KG1 (cell line): ENCODE measurements at places on chromosomes 12 and 14.

DNA sequence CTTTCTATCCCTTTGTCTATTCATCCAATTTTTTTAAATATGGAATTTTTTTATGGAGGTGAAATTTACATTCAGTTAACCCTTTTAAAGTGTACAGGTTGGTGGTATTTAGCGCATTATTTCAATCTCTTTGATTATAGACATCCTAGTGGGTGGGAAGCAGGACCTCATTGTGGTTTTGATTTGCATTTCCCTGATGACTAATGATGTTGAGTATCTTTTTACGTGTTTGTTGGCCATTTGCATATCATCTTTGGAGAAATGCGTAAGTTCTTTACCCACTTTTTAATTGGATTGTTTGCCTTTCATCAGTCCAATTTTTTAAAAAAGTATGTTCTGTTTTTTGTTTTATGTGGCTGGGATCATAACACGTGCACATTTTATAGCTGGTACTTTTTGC is 20.8 kb downstream of the PAPLN start:
- no peak for DNase-seq

DNA sequence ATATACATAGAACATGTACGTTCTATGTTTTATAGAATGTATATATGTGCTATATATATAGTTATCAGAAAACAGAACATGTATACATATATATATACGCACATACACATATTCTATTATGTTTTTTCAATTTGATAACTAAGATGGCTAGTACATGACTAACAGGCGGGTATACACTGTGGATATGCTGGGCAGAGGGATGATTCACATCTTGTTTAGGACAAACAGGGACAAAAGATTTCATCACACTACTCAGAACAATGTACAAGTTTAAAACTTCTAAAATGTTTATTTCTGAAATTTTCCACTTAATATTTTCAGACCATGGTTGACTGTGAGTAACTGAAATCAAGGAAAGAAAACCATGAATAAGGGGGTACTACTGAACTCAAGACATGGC is 17.4 kb downstream of the TIMELESS start:
- DNase-seq: no peak

- DNase-seq: no peak
Measured at GRCh38 chr14:100271247-100271939, 32.4 kb downstream of the YY1 start.

GRCh38 chr12:3168223-3169221 is 91.3 kb downstream of the TSPAN9 start:
- no peak for DNase-seq

DNA sequence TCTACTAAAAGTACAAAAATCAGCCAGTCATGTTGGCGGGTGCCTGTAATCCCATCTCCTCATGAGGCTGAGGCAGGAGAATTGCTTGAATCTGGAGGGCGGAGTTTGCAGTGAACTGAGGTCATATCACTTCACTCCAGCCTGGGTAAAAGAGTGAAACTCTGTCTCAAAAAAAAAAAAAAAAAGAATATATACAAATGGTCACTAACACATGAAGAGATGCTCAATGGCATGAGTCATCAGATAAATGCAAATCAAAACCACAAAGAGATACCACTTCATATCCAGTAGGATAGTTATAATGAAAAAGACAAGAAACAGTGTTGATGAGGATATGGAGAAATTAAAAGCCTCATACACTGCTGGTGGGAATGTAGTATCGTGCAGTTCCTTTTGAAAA is 33.6 kb upstream of the METAP2 start:
- DNase-seq: no peak

GRCh38 chr14:45664668-45665356 is 411.8 kb upstream of the MIS18BP1 start:
- DNase-seq: no peak

DNA sequence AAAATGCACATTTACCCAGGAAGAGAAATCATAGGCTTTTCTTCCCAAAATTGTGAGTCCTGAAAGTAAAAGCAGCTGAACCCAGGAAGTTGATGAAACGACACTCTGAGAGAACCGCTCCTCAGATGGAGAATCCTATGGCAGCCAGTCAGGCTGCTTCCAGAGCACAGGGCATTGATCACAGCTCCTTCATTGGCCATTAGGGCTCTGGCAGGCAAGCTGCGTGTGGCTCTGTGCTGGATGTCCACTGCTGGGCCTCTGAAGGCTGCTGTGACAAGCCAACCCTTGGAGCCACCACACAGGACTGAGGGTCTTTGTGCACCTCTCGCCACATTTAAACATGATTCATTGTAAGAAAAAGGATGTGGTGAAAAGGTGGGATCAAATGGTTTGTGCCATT is 89.4 kb downstream of the EXOC5 start:
- DNase-seq: no peak

DNA sequence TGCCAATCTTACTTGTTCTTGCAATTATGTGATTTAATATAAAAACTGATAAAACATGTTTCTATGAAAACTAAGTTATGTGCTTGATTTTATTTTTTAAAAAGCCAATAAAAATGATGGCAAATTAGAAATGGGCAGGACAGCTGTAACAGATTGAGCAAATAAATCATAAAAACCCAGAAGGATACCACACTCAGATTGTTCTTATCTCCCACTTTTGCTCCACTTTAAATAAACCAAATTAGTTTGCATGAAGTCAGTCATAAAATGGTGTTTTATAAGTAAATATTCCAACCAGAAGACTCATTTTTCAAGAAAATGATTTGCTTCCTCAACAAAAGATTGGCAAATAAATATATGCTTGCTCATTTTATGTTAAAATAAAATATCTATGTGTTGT is 307.9 kb upstream of the G2E3 start:
- DNase-seq: no peak

GRCh38 chr12:82082501-82082900 is 275.7 kb downstream of the CCDC59 start:
- DNase-seq: no peak

DNA sequence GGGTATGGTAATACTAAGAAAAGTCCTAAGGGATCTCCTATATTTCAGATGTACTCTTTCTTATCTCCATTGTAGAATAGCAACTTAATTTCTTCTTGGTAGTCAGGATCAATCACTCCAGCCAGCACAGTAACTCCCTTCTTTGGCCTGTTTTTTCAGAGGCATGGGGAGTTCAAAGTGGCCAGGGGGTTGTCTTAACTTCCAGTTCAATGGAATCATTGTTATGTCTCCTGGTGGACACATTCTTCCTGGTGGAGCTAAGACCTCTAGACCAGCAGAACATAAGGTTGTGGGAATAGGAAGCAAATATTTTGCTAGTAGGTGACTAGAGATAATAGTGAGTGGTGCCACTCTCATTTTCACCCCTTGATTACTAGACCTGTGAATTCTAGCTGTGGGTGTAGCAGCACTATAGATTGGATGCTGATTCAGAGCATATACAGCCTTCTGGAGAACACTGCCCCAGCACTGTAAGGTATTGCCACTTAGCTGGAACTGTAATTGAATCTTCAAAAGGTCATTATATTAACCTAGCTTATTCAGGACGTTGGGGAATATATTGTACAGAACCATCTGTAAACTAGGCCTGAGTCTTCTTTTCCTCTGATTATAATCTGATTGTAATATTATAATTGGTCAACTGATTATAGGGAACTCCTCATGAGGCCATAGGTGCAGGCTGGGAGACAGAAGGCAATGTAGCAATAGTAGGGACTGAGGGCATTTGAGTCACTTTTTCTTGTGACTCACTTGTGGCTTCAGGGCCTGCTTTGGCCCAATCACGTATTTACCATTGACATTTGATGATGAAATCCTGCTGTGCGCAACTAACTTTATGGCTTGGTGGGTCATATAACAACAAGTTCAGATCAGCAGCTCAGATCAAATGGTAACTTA is 60.2 kb upstream of the ATP2B1 start:
- no peak for DNase-seq

DNA sequence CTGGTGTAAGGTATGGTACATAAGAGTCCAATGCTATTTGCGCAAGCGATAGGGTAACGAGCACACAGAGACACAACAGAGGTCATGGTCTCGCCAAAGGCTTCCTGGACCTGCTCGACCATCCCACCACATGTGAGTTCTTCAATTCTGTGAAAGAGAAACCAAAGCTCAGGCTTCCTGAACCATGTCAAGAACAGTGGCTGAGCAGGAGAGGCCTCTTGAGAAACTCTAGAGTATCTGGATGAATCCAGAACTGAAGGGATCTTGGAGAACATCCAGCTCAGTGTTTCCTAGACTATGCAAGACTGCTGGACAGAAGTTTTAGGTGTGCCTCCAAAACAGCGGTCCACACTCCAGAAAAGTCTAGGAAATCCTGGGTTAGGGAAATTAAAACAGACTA is 114.5 kb downstream of the TRAFD1 start:
- DNase-seq: no peak

- DNase-seq: peak; percentile 87
Measured at GRCh38 chr14:61476754-61477410, 155.5 kb downstream of the PRKCH start.

GRCh38 chr12:5518584-5519365 is 86.9 kb downstream of the NTF3 start:
- no peak for DNase-seq

GRCh38 chr12:26928661-26929060 is 9.1 kb downstream of the INTS13 start:
- no peak for DNase-seq

GRCh38 chr12:124866883-124867400 is 3.3 kb upstream of the SCARB1 start:
- DNase-seq: no peak

- DNase-seq: no peak
Measured at GRCh38 chr14:68407285-68407684, 385.6 kb downstream of the ZFP36L1 start.

DNA sequence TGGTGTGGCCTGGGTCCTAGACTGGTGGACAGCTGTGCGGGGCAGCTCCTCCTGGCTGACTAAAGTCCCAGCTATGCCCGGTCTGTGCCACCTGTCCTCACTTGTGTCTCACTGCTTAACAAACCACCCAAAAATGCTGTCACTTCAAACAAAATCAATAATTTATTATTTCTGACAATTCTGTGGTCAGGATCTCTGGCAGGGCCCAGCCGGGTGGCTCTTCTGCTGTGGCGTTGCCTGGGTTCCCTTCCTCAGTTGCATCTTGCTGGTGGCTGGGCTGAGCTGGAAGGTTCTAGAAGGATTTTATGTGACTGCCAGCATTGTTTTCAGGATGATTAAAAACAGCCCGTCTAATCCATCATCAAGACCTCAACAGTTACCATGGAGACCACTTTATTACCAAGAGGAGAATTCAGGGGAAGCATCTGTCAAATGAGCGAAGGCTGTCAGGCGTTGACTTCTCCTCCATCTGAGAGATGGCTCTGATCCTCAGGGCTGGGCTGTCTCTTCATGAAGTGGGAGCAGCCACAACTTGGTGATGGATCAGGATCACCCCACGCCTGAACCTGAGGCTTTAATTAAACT is 280.6 kb upstream of the SFSWAP start:
- DNase-seq: no peak

GRCh38 chr12:46669720-46670119 is 156.1 kb downstream of the SLC38A4 start:
- DNase-seq: no peak

GRCh38 chr12:106031761-106032622 is 106.8 kb downstream of the NUAK1 start:
- no peak for DNase-seq

DNA sequence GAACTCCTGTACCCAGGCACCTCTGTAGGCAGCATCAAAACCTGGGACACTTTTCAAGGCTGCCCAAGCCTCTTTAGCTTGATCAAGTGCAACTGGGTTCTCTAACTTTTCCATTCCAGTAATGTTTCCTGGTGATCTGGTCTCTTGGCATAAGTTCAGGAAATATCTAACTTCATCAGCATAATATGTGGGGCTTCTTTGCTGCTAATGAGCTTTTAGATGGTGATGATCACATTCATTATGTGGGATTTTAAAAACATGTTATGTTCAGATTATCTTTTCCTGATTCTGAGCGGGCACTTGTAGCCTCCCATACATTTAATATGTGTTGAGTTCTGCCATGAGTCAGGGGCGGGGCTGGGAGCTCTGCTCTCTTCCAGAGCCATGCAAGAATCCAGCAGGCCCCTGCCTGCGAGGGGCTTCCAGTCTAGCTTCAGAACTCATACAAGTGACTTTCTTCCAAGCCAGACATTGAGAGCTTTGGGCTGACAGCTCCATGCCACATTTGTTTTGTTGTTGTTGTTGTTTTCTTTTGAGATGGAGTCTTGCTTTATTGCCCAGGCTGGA is 39.5 kb upstream of the RIN3 start:
- DNase-seq: no peak

- no peak for DNase-seq
Measured at GRCh38 chr14:66464261-66464660, 21.9 kb upstream of the CCDC196 start.

DNA sequence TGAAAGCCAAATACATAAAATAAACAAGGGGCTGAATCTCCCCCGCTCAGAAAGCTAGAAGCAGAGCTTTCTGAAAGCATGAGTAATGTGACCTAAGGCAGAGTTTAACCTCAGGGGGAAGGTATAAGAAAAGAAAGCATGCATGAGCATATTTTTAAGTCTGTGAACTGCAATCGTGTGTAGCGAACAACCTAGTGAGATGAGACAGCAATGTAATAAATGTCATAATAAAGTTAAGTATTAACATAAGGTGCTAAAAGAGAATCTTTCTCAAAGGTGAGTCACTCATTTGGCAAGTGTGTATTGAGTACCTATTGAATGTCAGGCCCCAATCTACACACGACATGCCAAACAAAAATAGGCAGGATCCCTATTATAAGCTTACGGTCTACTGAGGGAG is 14.2 kb upstream of the WDR20 start:
- DNase-seq: no peak

GRCh38 chr12:6539314-6539682 is 5.0 kb downstream of the GAPDH start:
- no peak for DNase-seq

DNA sequence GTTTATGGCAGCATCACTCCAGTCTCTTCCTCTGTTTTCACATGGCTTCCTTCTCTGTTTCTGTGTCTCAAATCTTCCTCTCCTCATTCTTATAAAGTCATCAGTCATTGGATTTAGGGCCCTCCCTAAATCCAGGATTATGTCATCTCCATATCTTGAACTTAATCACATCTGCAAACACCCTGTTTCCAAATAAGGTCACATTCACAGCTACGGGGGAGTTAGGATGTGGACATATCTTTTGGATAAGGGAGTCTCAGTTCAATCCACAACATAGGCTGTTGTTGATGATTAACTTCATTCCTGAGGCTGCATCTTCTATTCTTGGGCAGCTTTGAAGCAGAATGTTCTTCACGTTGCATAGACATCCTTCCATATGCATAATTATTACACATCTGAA is 40.3 kb upstream of the NTF3 start:
- no peak for DNase-seq

GRCh38 chr12:126518596-126519200 is 1453.5 kb downstream of the AACS start:
- no peak for DNase-seq

- no peak for DNase-seq
Measured at GRCh38 chr12:127178052-127178451, 1088.9 kb upstream of the TMEM132C start.

GRCh38 chr12:64976131-64976530 is 145.0 kb downstream of the WIF1 start:
- no peak for DNase-seq
